ENCODE measurements at places on chromosomes 7 and 10.
A peak's percentile ranks its signal among the peaks of the same experiment; 100 is the strongest.

- no peak for DNase-seq
These were observed 13.1 kb downstream of the RSU1 start for GRCh38 chr10:16804123-16804522.

- no peak for DNase-seq
These were observed 10.5 kb upstream of the MTPAP start for GRCh38 chr10:30359373-30360206.

DNA sequence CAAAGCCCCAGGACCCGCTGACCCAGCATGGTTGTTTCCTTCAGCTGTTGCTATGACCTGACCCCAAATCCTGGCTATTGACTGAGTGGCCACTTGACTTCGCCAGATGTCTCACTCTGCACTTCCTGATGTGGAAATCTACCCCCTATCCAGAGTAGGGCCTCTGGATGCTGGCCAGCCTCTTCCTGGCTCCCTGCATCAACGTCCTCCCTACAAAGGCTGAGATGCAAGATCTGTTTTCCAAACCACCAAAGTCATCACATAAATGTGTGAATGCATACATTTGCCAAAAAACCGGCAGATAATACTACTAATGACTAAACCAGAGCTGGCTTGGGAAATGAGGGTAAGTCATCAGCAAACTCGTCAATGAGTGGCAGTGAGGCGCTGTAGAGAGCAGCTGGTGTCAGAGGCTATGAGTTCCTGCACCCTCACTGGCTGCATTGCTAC is 70.4 kb downstream of the PYROXD2 start:
- peak; percentile 76 for DNase-seq

DNA sequence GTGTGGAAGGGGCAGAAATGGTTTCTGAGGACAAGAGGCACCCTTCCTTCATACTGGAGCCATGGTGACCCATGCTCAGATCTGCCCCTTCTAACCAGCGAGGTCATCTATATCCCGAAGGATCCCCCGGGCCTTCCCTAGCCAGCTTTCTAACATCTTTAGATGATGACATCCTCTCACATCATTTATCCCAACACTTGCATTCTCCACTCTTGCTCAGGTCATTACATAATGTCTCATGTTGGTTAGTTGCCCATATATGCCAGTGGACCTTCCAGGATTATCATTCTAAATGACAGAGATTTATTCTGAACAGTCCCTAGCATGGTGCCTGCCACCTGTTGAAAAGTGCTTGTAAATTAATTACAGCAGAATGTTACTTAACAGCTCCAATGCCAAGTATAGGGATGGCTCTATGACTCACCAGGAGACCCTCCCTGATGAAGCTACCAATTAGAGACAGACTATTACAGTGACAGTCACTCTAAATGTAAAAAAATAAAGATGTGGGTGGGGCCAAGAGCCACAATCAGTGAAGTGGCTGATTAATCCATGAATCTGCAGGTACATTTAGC is 22.6 kb upstream of the ABLIM1 start:
- no peak for DNase-seq

GRCh38 chr7:138350701-138351357 is 109.2 kb upstream of the TRIM24 start:
- DNase-seq = no peak

Data from GM04503 (cell line).